ENCODE measurements at places on chromosomes 3 and 15. TPM values are rescaled to one million over a fixed set of nuclear protein-coding genes. Genes with fewer than 3 reads are reported as not detected.

DNA sequence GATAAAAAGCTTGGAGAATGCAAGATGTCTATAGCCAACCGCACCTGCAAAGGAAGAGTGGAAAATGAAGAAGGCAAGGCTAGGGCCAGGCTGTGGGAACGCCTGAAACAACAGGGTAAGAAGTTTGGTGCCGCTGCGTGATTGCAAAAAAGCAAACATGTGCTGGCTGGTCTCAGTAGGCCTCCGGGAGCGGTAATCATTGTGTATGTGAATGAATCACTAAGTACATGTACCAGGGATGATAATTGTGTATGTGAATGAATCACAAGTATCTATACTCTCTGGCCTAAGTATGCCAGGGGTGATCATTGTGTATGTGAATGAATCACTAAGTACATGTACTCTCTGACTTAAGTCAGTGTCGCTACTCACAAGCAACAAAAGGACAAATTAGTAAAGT, 40.3 kb upstream of the PARL start:
- DNase-seq, result no peak

- no peak for DNase-seq
These were observed 380.2 kb downstream of the TIGIT start for GRCh38 chr3:114674036-114674435.

DNA sequence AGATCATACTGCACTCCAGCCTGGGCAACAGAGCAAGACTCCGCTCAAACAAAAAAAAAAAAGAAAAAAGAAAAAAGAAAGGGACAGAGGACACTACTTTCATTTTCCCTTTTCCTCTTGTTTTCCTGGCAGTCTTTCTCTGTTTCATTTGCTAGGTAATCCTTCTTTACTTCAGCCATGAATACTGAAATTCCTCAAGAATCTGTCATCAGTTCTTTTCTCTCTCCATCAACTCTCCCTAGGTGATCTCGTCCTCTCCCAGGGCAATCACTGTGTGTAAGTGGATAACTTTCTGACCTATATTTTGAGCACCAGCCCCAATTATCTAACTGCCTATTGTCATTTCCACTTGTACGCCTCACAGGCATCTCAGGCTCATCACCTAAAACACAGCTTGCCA, 51.5 kb downstream of the TTC23 start:
- no peak for DNase-seq

DNA sequence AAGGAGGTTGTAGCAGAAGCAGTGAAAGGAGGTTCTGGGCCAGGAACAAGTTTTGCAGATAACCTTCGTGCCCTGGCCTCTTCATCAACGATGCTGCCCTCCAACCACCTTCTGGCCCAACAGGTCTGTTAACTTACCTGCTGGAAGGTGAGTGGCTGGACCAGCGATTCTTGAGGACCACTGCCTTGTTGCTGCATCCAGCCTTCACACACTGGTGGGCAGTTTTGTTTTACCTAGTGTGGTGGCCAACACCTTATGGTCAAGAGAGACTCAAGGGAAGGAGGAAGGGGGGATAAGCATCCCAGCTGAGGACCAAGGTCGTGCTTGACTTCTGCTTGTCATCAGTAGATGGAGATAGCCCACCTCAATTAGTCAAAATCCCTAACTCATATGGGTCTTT, 7.8 kb upstream of the MAGEF1 start:
- DNase-seq, result no peak

DNA sequence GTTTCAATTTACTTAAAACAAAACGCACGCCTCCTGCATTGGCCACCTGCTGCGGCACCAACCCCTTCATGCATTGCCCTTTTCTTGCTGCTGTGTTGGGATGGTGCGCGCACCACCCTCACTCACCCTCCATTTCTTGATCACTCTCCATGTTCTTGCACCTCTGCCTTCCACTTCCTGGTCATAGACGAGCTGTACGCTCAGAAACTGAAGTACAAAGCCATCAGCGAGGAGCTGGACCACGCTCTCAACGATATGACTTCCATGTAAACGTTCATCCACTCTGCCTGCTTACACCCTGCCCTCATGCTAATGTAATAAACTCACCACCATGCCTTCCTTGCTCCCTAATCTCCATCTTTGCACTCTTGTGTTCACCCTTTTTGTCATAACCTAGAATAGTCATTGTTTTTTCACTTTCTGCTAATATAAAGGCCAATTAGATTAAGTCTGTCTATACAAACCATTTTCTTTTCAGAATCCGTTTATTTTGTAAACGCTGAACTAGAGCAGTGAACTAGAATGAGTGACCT, 21.4 kb downstream of the TPM1 start:
- no peak for DNase-seq

DNA sequence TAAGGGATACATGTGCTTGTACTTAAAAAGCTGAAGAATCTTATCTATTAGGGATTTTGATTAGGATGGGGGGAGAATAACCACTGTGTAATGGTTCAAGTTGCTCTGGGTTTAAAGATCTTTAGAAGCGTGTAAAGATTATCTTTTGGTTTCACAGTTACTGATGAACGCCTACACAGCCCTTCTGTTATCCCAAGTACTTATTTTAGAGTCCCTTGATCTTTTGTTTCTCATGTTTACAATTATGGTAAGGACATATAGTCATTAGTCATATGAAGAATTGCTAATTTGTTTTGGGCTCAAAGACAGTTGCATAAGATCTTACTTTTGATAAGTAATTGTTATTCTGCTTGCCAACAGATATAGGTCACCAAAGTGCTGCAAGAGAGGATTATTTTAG, 160.1 kb downstream of the PLCL2 start:
- no peak for DNase-seq

- DNase-seq, result no peak
These were observed 68.2 kb upstream of the THBS1 start for GRCh38 chr15:39512643-39513042.

- no peak for DNase-seq
These were observed 573.8 kb upstream of the NAALADL2 start for GRCh38 chr3:174285242-174285864.

GRCh38 chr15:72994534-72995177, 57.6 kb upstream of the NEO1 start:
- no peak for DNase-seq

DNA sequence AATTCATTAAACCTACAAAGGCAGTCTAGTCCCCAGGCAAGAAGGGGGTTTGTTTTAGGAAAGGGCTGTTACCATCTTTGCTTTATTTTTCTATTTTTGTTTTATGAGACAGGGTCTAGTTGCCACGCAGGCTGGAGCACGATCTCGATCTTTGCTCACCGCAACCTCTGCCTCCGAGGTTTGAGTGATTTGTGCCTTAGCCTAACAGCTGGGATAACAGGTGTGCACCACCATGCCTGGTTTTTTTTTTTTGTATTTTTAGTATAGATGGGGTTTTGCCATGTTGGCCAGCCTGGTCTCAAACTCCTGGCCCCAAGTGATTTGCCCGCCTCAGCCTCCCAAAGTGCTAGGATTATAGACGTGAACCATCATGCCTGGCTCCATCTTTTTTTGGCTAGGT, 4.9 kb downstream of the HIGD1A start:
- DNase-seq, result no peak

- DNase-seq, result no peak
These were observed 26.9 kb upstream of the ZNF280D start for GRCh38 chr15:56760186-56760585.

GRCh38 chr3:170044795-170045244, 7.0 kb downstream of the GPR160 start:
- DNase-seq, result no peak

DNA sequence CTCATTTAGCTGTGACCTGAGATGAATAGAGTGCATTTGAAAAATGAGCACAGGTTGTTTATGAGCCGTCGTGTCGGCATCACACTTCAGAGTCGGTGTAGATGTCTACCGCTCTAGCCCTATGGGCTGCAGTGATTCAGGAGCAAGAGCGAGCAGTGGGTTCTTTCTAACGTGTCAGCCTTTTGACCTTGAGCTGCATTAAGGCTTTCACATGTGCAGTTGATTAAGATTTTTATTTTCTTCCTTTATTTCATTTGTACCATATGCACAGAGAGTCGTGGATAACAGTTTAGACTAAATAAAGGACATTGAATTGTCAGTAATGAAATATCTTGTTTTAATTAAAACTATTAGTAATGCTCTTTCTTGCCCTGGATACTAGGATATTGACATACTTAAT, 368.2 kb downstream of the PTPRG start:
- no peak for DNase-seq

DNA sequence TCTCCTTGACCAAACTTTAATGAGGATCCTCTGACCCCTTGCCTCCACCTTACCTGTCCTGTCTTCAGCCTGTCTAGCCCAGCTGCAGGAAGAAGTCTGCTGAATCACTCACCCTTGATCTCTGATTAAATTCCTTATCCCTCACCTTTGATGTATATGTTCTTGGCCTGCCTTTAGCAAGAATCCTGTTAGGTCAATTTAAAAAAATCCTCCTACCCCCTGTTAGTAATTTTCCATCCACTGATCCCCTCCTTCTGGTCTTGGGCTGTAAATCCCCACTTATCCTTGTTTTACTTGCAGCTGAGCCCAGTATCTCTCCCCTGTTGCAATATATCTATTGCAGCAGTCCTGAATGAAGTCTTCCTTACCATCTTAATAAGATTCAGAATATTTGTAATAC, 39.0 kb downstream of the MYH15 start:
- DNase-seq, result no peak

DNA sequence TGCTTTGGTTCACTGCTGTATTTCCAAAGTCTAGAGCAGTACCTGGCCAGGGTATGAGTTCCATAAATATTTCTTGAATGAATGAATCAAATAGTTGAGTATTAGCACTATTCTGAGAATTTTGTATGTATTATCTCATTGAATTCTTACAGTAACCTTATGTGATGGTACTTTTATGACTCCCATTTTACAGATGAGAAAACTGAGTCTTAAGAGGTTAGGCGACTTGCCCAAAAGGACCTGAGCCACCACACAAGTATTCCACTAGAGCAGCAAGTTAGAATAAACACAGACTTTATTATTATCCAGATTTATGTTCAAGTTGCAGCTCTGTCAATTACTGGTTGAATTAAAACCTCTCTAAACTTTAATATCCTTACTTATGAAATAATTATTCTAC, 29.4 kb downstream of the CRTC3 start:
- no peak for DNase-seq

DNA sequence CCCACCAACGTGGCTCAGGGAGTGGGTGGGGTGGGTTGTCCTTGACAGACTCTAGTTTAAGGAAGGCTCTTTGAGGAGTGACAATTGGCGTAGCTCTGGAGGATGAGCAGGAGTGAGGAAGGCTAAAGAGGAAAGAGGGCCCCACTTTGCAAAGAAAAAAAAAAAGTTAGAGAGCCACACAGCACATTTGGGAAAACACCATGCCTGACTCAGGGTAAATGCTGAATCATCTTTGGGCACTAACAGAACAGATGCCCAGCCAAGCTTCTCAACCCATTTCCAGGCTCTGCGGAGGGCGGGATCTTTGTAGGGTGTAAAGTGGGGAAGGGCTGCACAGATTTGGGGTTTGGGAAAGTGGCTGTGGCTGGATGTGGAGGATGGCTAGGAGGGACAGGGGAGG, 179.1 kb upstream of the RGMA start:
- DNase-seq, result no peak

- no peak for DNase-seq
These were observed 435 bp downstream of the SLC35G2 start for GRCh38 chr3:136819392-136819730.

DNA sequence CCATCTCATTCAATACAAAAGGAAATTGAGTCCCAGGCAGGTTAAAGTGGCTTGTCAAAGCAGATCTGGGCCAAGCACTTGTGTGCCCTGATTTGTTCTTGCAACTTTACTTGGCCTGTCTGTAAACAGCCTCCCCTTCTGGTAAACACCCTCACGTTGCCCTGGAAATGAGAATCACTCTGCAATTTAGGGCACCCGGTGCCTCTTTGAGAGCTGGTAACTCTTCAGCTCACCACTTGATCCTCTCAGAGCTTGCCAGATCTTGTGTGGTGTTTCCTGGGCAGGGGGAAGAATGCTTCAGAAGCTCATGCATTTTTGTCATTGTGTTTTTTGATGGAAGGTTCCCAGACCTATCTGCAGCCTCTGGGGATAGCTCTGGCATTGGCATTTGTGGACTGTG, 11.3 kb downstream of the MED12L start:
- no peak for DNase-seq

DNA sequence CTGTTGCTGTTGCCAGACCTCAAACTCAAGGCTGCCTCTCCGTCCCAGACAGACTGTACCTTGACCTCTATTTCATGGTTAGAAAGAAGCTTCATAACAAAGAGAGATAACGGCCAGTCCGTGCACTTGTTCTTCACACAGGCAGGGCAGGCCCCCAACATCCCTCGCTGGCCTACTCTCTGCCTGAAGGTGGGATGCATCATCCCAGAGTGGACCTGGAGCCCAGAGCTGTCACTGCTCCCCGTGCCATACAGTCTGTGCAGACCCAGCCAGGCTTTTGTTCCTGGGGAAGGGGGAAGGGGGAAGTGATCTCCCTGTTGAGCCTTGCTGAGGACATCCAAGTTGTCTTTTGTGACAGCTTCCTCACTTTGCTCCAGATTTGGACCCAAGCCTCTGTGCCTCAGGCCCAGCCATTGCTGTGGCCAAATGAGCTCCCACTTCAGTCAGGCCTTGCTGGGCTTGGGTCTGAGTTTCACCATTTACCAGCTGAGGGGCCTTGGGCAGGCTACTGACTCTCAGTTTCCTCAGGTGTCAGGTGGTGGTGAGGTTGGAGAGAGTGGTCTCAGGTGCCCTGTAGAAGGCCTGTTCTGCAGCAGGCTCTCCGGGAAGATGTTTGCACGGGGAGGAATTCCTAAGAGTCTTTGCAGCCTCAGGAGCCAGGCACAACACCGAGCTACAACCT, 141.6 kb downstream of the DNAJB8 start:
- DNase-seq, result no peak

GRCh38 chr3:194130188-194130587, 5.8 kb upstream of the HES1 start:
- DNase-seq, result no peak

DNA sequence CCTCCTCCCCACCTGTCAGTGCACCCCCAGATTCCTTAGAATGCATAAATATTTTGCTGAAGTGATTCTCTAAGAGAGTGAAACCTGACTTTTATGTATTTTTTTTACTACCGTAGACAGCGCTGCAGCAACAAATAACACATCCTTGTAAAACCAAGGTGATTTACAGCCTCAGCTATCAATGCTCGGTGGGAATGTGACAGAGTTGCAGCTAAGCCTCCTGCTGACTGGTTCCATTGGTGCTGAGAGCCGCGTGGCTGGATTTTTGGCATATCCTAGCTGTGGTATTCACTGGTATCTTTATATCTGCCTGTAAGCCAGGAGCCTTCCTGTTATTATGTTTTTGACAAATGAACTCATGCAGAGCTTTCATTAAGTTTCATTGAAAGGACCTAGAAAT, 11.0 kb downstream of the FGD5 start:
- no peak for DNase-seq

- DNase-seq, result no peak
These were observed 9.2 kb downstream of the SLC25A36 start for GRCh38 chr3:140950863-140951262.

- no peak for DNase-seq
These were observed 25.7 kb downstream of the RGMA start for GRCh38 chr15:93063262-93063671.

Gene SLC30A4
- 8.3 TPM for polyA plus RNA-seq

Gene C2CD4B
- polyA plus RNA-seq, result 0.79 TPM

Gene TMC3
- 0.25 TPM for polyA plus RNA-seq

Gene MNS1
- 27.1 TPM for polyA plus RNA-seq

Gene PIGX
- polyA plus RNA-seq, result 29.6 TPM

Gene CSPG4
- polyA plus RNA-seq, result 8.7 TPM

Gene EIF2A
- 163 TPM for polyA plus RNA-seq

Gene DLEC1
- 0.45 TPM for polyA plus RNA-seq

Gene TMEM89
- polyA plus RNA-seq, result not detected

Gene CDAN1
- polyA plus RNA-seq, result 23.3 TPM

Gene CCR1
- polyA plus RNA-seq, result 2.4 TPM
